CD4-positive, alpha-beta memory T cell (primary cell): ENCODE measurements at places on chromosomes 3 and 15.

GRCh38 chr15:50687302-50687902 is 805 bp upstream of the TRPM7 start:
- no peak for DNase-seq

GRCh38 chr15:81268881-81269601 is 54.9 kb downstream of the STARD5 start:
- DNase-seq = no peak

DNA sequence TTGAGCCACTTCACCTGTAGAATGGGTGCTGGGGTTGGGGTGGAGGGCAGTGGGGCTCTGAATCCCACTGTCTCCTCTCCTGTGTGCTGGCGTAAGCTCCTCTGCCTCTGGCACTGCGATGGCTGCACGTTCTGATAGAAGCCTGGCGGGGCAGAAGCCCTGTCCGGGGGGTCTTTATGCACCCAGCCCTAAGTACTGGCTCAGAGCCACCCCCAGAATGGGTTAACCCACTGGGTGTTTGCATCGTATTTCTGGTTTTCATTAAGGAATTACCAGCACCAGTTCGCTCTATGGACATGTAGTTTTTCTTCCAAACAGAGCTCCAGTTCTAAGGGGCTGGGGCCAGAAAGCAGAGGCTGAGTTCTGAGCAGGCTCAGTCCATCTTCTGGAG is 37.7 kb upstream of the CDCP1 start:
- no peak for DNase-seq

- no peak for DNase-seq
Measured at GRCh38 chr3:184134746-184135148, 411 bp upstream of the EIF2B5 start.

DNA sequence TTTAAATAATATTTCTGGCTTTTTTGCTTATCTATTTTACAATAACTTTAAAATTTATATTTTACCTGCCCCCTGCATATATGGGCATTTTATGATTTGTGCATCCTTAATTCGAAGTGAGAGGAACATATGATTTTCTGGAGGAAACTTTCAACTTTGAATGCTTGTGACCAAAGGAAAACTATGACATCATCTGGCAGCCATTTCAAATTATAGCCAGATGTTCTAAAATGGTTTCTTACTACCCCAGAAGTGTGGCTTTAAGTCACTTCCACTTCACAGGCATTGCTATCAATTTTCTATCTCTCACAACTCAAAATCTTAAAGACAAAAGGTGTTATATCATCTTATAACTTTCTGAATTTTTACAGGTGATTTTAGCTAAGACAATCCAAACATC is 508.8 kb downstream of the RBMS3 start:
- no peak for DNase-seq

DNA sequence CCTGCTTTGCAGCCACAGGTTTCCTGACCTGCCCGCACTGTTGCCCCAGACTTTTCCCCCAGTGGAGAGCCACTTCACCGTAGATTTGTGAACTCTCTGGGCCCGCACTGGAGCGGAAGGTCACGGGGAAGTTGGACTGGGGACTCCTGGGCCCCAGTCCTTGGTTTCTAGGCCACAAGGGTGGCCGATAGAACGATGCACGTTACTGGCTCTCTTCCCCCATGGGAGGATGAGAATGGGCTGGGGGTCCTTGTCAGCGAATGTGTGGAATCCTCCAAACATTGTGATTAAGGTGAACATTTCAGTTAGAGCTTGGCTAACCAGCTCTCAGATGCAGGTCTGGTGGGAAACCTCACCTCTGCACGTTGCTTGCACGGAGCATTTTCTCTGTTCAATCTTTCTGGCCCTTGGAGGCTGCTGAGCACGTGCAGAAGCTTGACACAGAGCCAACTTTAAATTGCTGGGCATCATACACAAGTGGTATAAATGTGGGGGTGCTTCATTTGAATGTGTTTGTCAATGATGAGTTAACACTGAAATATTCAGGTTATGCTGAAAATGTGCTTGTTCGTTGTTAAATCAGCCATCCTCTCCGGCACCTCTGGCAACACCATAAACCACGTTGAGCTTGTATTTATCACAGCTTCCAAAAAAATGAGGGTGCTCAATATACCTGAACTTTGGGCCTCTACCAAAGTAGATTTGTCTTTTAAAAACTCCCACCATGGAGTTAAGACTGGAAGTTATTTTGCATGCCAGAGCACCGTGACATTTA is 976 bp downstream of the DIS3L start:
- DNase-seq = no peak

- no peak for DNase-seq
Measured at GRCh38 chr3:130509008-130509407, 8.0 kb upstream of the COL6A6 start.

- no peak for DNase-seq
Measured at GRCh38 chr3:126451511-126451910, 24.2 kb downstream of the ZXDC start.
